ENCODE measurements at places on chromosomes 1 and 21.
A peak's percentile ranks its signal among the peaks of the same experiment; 100 is the strongest.

GRCh38 chr21:31012133-31013089 is 25.9 kb downstream of the KRTAP19-8 start:
- no peak for DNase-seq

- no peak for DNase-seq
Observed at GRCh38 chr1:114328361-114328904, 174.8 kb upstream of the SYT6 start.

GRCh38 chr1:162688931-162689330 is 56.7 kb downstream of the DDR2 start:
- DNase-seq, result no peak

DNA sequence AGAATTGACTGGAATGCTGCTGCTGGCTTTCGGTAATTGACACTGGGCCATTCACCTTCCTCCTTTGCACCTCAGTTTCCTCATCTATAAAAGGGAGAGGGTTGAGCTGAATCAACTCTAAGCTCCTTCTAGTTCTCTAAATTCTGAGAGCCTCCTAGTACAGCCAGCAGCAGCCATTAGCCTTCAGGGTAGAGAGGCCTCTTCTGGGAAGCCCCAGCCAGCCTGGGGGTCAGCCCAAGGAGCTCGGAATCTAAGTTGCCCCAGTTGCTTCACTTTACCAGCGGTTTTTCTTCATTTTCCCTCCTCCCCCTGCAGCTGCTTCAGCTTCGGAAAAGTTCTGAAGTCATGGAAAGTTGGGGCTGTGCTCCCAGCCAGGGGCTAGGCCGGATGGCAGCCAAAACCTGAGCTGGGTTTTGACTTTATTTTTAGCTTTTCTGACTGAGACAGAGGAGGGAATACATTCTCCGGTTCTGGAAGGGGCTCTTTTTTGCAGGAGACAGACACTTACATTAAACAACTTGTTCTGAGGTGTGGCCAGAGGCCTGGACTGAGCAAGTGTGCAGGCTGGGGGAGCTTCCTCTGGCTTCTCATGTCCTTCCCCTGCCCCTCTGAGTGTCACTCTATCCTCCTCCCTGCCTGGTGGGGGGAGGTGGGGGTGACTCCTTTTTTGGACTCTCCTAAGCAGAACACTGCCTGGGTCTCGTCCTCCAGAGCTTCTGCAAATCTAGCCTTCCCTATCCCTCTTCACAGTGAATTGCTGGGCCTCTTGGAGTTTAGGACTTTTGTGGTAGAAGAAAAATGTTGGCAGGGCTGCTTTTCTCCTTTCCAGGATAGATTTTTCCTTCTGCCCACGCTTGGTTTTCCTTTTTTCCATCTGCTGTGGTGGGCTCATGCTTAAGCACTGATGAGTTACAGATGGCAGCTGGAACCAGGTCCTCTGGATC is 14.4 kb downstream of the LMNA start:
- no peak for DNase-seq

DNA sequence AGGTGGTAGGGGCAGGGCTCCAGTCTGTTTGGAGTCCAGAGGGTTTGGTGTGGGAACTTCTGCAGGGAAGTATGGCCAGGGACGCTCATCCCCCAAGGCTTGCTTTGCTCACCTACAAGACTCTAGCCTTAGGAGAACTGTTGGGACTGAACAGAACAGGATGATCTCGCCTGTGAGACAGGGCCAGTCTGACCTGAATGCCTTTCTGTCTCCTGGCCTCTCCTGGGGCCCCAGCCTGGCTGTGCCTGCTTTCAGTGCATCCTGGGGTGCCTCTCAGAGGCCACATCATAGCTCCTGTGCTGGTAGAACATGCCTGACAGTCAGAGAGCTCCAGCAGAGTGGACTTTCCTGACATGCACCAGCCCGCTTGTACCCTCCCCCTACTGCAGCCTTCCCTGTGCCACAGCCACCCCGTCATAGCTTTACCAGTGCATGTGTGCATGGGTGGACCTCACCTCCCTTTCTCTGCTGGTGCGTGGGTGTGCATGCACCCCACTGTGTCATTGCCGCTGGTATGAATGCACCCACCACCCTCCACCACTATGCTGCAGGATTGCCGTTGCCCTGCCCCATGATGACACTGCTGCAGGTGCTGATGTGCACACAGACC is 165.8 kb downstream of the GIPC2 start:
- DNase-seq, result no peak

- DNase-seq, result peak; percentile 79
Observed at GRCh38 chr1:17439250-17440073, at the start of gene RCC2. Gene RCC2, minus strand, starts transcription at chr1:17439677. Its CDS starts 1,163 bp downstream, at chr1:17438514.

DNA sequence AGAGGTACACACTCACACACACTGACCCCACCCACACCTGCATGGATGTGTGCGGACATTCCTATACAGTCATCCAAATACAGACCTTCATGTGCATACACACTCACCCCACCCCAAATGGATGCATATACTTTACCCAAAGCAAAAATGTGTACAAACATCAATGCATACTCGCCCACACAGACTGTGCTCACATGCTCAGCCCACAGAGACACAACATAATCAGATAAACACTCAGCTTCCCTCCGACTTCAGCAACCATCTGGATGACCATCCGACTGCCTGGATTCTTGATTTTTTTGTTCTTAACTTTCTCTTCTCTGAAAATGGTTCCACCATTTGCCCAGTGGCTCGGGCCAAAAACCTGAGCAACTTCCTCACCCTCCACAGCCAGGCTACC is 24.4 kb upstream of the GJB5 start:
- no peak for DNase-seq

- no peak for DNase-seq
Observed at GRCh38 chr1:224784265-224785039, 145.0 kb upstream of the DNAH14 start.

GRCh38 chr21:23936224-23936623 is 1671.1 kb downstream of the MRPL39 start:
- DNase-seq, result no peak

GRCh38 chr1:14304381-14304865 is 294.1 kb upstream of the KAZN start:
- no peak for DNase-seq

GRCh38 chr1:4894566-4894965 is 240.2 kb downstream of the AJAP1 start:
- DNase-seq, result no peak

- no peak for DNase-seq
Observed at GRCh38 chr1:97572561-97572960, 348.3 kb downstream of the DPYD start.

DNA sequence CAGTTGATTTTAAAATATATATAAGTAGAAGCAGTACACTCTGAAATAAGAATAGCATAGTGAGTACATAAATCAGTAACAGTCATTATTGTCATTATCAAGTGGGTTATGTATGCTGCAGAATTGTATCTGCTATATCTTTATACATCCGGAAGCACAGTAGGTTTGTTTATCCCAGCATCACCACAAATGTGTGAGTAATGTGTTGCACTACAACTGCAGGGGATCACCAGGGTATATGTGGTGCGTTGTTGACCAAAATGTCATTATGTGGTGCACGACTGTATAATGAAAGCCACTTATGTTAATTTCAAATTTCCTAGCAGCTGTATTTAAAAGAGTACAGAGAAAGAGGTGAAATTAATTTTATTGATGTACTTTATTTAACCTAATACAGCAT is 87.7 kb upstream of the GADD45A start:
- DNase-seq, result no peak

DNA sequence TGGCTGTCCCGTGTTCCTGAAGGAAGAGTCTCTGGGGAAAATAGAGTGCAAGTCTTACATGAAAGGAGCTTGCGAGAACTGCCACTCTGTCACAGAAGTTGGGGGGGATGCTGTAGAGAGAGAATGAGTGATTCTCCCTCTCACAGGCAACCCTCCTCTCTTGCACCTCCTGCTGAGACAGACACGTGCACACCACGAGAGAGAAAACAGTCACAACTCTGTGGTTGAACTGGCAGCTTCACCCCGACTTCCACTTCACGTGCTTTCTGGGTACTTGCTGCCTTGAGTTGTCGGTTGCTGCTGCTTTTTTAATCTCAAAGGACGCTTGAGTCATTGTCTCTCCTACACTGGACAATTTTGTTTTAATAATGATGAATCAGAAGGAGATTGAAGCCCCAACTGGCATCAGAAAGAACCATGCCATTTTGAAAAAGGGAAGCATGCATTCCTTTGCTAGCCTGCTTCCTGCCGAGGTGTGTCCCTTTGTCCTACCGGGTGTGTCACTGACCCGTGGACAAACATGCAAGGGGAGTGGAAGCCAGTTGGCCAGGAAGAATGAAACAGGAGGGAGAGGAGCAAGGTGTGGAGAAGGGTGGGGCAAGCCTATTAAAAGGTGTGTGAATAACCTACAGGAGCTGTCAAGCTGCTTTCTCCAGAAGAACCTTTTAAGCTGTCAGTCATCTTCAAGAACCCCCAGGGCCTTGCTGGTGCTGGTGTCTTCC is 164.2 kb downstream of the CACNA1E start:
- no peak for DNase-seq

DNA sequence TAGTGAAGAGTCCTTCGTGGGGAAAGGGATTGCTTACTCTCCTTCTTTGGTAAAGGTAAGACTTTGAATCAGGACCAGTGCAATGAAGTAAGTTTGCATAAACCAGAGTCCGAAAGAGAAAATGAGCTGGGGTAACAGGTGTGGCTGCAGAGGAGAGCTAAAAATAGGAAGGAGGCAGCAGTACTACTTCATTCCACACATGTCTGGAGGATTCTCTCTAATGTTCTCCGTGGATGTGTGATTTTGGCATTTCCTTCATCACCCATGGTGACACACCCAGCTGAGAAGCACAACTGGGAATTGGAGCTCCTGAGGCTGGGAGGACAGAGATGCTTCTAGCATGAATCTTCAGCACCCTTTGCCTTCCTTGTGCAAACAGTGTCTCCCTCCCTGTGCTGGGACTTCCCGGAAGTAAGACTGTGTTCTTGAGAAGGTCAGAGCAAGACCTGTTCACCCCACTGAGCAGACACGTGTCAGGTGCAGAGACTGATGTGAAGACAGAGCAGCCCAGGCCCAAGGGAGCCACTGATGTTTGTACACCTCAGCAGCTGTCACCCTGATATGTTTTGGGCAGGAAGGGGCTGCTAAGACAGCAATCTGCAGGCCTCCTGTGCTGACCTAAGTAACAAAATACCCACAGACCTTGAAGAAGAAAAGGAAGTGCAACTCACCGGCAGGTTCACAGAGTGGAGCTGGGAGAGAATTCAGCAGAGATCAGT is 13.3 kb downstream of the FCRL1 start:
- no peak for DNase-seq

GRCh38 chr1:66214901-66215300 is 319.1 kb upstream of the SGIP1 start:
- no peak for DNase-seq

GRCh38 chr1:16012590-16013219 is 5.1 kb downstream of the HSPB7 start:
- DNase-seq, result peak; percentile 82

GRCh38 chr1:21232044-21232443 is 55.3 kb upstream of the EIF4G3 start:
- peak; percentile 70 for DNase-seq

- DNase-seq, result no peak
Observed at GRCh38 chr1:91781371-91781825, 104.6 kb downstream of the TGFBR3 start.

GRCh38 chr1:201436393-201436792 is 14.9 kb upstream of the TNNI1 start:
- peak; percentile 58 for DNase-seq

GRCh38 chr1:36096500-36097432 is 8.1 kb downstream of the ADPRS start:
- no peak for DNase-seq

- DNase-seq, result no peak
Observed at GRCh38 chr1:211589782-211590721, 11.1 kb upstream of the SLC30A1 start.

GRCh38 chr1:184237588-184237987 is 149.2 kb upstream of the C1orf21 start:
- DNase-seq, result no peak

DNA sequence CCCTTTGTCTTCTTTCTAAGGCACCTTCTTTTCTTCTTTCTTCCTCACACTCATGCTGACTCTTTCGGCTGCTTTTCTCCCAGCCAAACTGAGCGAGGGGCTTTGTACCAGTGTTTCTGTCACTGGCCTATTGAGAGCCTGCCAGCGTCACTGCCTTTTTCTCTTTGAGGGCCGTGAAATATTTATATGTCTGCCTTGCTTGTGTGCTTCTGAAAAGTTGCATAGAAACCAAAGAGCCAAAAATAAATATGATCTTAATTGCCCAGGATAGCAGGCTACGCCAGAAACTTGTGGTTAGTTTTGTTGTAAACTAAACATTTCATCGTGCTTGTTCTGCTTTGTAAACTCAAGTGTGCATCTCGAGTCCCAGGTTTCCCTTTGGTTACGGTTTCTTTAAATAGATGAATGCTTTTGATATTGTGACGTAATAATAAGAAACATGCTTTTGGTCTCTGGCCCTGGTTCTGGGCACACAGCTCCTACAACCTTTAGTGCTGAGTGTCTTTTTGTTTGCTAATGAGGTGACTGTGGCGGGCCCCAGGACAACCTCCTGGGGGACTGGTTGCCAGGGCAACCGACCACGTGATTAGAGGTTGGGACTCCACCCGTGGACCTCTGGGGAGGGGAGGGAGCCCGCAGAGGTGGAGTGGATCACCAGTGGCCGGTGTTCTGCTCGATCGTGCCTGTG is 10.8 kb downstream of the SLC37A1 start:
- peak; percentile 35 for DNase-seq

DNA sequence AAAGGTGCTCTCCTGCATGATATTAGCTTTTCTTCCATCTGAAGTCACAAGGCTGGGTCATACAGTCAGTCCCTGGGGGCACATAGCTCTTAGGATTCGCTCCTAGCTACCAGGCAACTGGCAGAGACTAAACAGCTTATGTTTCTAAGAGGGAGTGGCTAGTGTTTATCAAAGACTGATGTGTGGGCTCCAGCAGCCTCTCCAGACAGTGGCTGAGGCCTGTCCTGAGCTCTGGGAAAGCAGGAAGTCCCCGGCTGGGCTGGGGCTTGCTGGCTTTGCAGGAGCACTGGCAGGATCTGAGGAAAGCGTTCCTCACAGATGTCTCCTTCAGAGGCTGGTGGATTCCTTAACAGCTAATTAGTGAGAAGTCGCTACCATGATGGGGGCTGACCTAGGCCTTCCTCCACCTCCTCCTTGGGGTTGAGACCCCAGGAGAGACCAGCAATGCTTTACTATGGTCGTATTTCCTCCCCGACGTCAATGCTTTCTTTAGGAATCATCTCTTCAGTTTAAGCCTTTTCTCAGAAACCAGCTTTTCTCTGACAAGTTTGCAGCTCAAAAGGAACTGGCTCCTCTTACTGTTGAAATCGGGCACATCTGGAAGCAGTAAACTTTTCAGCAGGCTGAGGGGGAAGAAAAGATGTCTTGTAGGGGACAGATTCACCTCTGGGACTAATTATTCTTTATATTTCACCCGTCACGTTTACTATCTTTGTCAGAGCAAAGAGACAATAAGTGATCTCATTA is 33.5 kb upstream of the HHAT start:
- peak; percentile 40 for DNase-seq

GRCh38 chr1:232045139-232045994 is 418.8 kb downstream of the DISC1 start:
- no peak for DNase-seq

DNA sequence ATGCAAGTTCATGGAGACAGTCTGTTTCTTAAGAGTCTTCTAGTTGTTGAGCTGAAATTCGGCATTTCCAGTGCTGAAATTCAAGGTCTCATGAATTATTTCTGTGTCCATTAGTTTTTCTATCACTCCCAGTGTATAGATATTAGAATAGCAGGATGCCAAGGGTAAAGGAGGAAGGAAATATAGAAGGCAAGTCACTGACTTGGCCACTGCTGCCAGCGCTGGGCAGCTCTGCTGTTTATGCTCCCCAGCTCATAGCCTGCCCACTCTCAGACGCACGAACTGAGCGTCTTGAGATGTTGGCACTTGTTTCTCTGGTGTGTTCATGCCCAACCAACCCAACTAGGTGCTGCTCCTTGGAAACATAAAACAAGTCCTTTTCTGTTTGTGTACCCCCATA is 110.1 kb downstream of the SLC45A1 start:
- no peak for DNase-seq
